Ascending aorta (tissue), 2 donors: ENCODE measurements at places on chromosomes 3 and 15. TPM values are rescaled to one million over a fixed set of nuclear protein-coding genes. Genes with fewer than 3 reads are reported as not detected.

Gene CCR2
- 0.11 TPM for total RNA-seq

Gene KCNMB3
- total RNA-seq: 16.5 TPM

Gene ADAMTS17
- 2.8 TPM for total RNA-seq

GRCh38 chr15:47265686-47266085, 451.6 kb upstream of the SEMA6D start:
- no peak overlapping the region for H3K27ac ChIP-seq
- DNase-seq: no peak
- no peaks in the 10 kb centered on the region for H3K4me1 ChIP-seq
- H3K4me3 ChIP-seq: no peak overlapping the region
- no peaks in the 10 kb centered on the region for H3K27me3 ChIP-seq

DNA sequence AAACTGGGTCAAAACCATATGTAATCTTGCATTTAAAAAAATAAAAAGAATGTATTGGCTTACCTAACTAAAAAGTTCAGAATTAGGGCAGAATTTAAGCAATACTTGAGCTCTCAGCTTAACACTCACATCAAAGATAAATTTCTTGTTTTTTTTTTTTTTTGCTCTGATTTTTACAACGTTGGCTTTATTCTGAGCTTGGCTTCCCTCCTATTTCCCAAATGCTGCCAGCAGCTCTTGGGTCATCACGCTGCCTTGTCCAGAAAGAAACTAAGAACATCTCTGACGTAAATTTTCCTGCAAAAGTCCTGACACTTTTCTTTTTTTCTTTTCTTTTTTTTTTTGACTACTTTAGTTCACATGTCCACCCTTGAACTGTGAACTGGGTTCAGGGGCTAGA, 150.6 kb upstream of the TGFBR2 start:
- no peaks in the 10 kb centered on the region for H3K36me3 ChIP-seq
- H3K27ac ChIP-seq: peak overlapping the region; percentile 69
- no peak overlapping the region for H3K4me3 ChIP-seq
- peaks cover 3% of the 10 kb centered on the region for H3K4me1 ChIP-seq
- no peak for DNase-seq
- no peaks in the 10 kb centered on the region for H3K27me3 ChIP-seq

GRCh38 chr3:151147299-151147698, 55.7 kb downstream of the GPR171 start:
- DNase-seq: no peak
- no peak overlapping the region for H3K4me3 ChIP-seq
- no peak overlapping the region for H3K27ac ChIP-seq
- no peaks in the 10 kb centered on the region for H3K27me3 ChIP-seq
- H3K36me3 ChIP-seq: no peaks in the 10 kb centered on the region
- H3K4me1 ChIP-seq: peaks cover 4% of the 10 kb centered on the region

DNA sequence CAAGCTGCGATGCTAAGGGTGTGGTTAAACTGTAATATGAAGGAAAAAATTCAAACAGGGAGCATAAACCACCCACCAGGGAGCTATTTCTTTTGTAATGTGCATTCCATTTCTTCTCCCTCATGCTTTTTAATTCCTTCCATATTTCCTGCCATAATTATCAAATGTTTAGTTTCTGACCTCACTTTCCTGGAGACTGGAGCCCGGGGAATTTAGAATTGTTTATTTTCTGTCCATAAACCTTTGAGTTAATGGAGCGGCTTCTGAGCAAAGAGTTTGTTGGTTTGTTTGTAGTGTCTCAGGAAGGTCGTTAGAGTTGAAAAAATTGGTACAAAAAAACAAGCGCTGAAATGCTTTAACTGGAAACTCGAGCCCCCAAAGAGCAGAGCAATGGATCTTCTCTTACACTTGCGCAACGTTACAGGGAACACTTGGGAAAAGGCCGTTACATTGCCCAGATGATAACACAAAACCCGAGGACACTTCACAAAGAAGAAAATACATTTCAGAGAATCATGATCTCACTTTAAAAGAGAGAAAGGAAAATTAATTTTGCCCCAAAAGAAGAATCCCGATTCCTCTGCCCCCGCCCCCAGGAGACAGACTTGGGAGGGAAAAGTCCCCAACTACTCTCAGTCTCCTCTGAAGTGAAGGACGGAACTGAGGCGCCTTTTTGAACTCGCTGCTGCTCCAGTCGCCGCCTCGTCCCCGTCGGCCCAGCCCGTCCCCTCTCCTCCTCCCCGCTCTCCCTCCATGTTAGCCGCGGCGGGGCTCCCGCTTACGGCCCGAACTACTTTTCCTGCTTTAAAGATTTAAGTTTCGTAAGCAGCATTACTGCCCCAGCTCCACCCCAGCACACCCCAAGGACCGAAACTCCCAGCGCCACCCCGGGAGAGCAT, 842 bp downstream of the FSTL1 start:
- no peak for DNase-seq
- H3K4me3 ChIP-seq: peak overlapping the region; percentile 94
- peaks cover 16% of the 10 kb centered on the region for H3K4me1 ChIP-seq
- peak overlapping the region; percentile 98 for H3K27ac ChIP-seq
- no peaks in the 10 kb centered on the region for H3K27me3 ChIP-seq

- H3K27me3 ChIP-seq: no peaks in the 10 kb centered on the region
- no peak overlapping the region for H3K27ac ChIP-seq
- H3K36me3 ChIP-seq: no peaks in the 10 kb centered on the region
- H3K4me1 ChIP-seq: no peaks in the 10 kb centered on the region
- DNase-seq: no peak
- no peak overlapping the region for H3K4me3 ChIP-seq
Observed at GRCh38 chr3:118968111-118968510, 66.5 kb downstream of the IGSF11 start.

DNA sequence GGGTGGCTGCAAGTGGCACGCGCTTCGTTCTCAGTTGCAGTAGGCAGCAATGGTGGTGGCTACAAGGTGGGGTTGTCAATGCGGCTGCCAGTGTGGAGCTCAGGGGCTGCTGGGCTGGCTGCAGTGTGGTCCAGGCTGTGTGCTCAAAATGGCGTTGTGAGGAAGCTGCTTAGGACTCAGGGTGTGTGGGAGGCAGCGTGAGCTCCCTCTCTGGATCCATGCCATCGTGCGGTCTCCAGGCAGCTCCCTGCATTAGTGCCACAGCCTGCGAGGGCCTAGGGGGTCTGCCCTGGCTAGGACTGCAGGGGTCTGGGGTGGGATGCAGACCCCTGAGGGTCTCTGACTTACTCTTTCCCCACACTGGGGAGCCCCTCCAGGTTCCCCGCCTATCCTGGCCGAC, 397.2 kb downstream of the OCA2 start:
- no peak overlapping the region for H3K27ac ChIP-seq
- H3K36me3 ChIP-seq: no peaks in the 10 kb centered on the region
- H3K4me1 ChIP-seq: no peaks in the 10 kb centered on the region
- no peak for DNase-seq
- no peak overlapping the region for H3K4me3 ChIP-seq

DNA sequence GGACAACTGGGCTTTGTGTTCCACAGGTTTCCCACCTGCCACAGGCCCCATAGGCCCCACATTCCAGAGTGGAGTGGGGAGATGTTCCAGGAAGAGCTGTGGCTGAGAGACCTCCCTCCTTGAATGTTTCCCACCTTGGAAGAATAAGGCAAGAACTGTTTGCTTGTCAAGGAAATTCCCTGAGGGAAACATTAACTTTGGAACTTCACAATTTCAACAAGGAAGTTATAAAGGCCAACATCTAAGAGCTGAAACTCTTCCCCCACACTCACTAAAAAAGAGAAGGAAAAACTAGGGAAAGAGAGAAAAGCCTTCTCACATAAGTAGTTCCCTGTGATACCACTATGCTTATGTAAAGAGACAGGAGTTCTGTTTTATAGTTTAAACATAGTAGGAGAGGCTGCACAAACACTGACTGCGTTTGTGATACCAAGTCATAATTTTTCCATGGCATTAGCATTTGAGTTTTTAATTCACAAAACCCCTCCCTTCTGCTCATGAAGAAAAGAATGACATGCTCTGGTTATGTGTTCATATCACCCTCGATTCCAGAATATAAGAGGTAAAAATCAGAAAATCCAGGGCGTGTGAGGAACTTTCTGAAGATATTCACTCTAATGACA, 39.8 kb upstream of the SPRED1 start:
- no peaks in the 10 kb centered on the region for H3K36me3 ChIP-seq
- H3K4me3 ChIP-seq: no peak overlapping the region
- H3K4me1 ChIP-seq: no peaks in the 10 kb centered on the region
- no peak overlapping the region for H3K27ac ChIP-seq
- DNase-seq: no peak

DNA sequence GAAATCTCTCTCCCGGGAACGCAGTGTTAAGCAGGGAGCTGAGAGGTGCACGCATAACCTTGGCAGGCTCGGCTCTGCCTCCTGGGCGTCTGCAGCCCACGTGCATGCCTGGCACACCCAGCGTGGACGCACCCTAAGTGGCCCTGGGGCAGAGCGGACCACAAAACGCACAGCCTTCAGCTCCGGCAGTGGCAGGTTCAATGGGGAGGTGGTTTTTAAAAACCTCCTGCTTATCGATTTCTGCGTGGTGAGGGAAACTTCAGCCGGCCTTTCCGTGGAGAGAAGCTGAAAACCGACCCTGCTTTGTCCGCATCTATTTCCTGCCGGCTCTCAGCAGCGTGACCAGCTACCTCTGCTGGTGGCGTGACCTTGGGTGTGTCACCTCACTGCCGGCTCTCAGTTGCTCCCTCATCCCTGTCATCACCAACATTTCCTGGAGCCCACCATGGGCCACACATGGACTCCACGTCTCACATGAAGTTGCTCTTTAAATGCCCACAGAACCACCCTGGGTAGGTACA, 134.8 kb upstream of the MEF2A start:
- H3K27ac ChIP-seq: no peak overlapping the region
- no peaks in the 10 kb centered on the region for H3K4me1 ChIP-seq
- no peaks in the 10 kb centered on the region for H3K27me3 ChIP-seq
- no peak overlapping the region for H3K4me3 ChIP-seq
- peak; percentile 50 for DNase-seq
- no peaks in the 10 kb centered on the region for H3K36me3 ChIP-seq

- H3K36me3 ChIP-seq: no peaks in the 10 kb centered on the region
- H3K27ac ChIP-seq: no peak overlapping the region
- no peaks in the 10 kb centered on the region for H3K27me3 ChIP-seq
- H3K4me1 ChIP-seq: peaks cover 6% of the 10 kb centered on the region
- H3K4me3 ChIP-seq: no peak overlapping the region
- no peak for DNase-seq
Observed at GRCh38 chr3:52119826-52120225, 34.4 kb downstream of the POC1A start.

- H3K4me1 ChIP-seq: no peaks in the 10 kb centered on the region
- H3K4me3 ChIP-seq: no peak overlapping the region
- H3K27me3 ChIP-seq: no peaks in the 10 kb centered on the region
- no peaks in the 10 kb centered on the region for H3K36me3 ChIP-seq
- no peak overlapping the region for H3K27ac ChIP-seq
Observed at GRCh38 chr3:176469694-176470205, 727.5 kb downstream of the TBL1XR1 start.

DNA sequence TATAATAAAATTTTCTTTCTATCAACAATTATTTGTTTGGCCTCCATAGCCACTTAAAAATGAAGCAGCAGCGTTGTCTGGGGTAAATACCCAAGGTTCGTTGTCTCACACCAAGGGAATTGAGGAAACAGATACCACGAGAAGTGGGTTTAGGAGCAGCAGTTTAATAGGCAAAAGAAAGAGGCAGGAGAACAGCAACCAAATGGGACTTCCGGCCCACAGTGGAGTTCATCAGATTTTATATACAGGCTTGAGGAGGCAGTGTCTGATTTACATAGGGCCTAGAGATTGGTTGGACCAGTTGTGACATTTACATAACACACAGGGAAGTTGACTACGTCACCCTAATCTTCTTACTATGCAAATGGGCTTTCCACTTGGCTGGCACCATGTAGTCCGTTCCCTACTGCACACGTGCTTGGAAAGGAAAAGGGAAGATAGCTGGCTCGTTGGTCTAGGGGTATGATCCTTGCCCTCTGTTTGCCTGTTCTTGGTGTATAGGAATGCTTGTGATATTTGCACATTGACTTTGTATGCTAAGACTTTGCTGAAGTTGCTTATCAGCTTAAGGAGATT, 61.5 kb upstream of the SETMAR start:
- H3K36me3 ChIP-seq: no peaks in the 10 kb centered on the region
- H3K27me3 ChIP-seq: no peaks in the 10 kb centered on the region
- H3K27ac ChIP-seq: no peak overlapping the region
- no peaks in the 10 kb centered on the region for H3K4me1 ChIP-seq
- DNase-seq: no peak

- H3K36me3 ChIP-seq: no peaks in the 10 kb centered on the region
- DNase-seq: no peak
- no peaks in the 10 kb centered on the region for H3K4me1 ChIP-seq
- no peak overlapping the region for H3K27ac ChIP-seq
Observed at GRCh38 chr15:65338823-65339222, 34.3 kb downstream of the RNU5B-1 start.

- no peaks in the 10 kb centered on the region for H3K27me3 ChIP-seq
- H3K27ac ChIP-seq: peak overlapping the region; percentile 73
- peaks cover 7% of the 10 kb centered on the region for H3K4me1 ChIP-seq
- H3K4me3 ChIP-seq: peak overlapping the region; percentile 27
- peak; percentile 47 for DNase-seq
- no peaks in the 10 kb centered on the region for H3K36me3 ChIP-seq
Observed at GRCh38 chr3:48739955-48740823, 23.2 kb upstream of the IP6K2 start.

- no peaks in the 10 kb centered on the region for H3K27me3 ChIP-seq
- DNase-seq: no peak
- H3K4me1 ChIP-seq: no peaks in the 10 kb centered on the region
Observed at GRCh38 chr3:165254812-165255211, 58.6 kb upstream of the SLITRK3 start.

DNA sequence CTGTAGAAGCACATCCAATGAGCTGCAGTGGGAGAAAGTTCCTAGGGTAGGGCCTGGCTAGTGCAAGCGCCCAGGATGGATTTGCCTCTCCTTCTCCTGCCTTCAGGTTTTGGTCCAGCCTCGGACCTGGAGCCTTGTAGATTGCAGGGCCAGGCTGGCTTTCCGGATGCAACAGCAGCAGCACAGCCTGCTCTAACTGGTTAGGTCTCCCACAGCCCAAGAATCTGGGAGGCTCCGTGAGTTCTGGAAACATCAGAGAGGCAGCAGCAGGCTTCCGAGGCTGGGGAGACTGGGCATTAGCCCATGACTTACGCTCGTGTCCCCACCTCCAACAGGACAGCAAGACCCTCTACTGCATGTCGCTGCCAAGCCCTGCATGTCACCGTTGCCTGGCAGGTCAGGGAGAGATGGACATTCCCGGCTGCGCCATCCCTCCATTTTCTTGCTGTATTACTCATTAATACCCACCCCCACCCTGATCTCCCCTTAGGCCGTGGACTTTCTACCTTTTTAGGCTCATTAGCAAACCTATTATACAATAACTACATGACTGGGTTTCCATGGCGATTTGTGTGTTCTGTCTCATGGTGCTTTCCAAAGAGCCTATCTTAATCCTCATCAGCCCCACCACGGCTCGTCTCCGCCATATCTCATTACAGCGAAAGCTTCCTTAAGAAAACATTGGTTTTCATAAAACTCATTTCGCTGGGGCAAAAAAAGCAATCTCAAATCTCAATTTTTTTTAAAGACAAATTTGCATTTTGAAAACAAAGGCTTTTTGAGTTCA, 40.9 kb upstream of the RGMA start:
- no peak overlapping the region for H3K27ac ChIP-seq
- H3K27me3 ChIP-seq: no peaks in the 10 kb centered on the region
- DNase-seq: no peak
- no peak overlapping the region for H3K4me3 ChIP-seq
- H3K4me1 ChIP-seq: no peaks in the 10 kb centered on the region
- no peaks in the 10 kb centered on the region for H3K36me3 ChIP-seq
